CD8-positive, alpha-beta memory T cell (primary cell): ENCODE measurements at places on chromosomes 7 and 10.
A peak's percentile ranks its signal among the peaks of the same experiment; 100 is the strongest.

- no peaks in the 10 kb centered on the region for H3K4me1 ChIP-seq
- H3K36me3 ChIP-seq: no peaks in the 10 kb centered on the region
- H3K27ac ChIP-seq: no peak overlapping the region
Measured at GRCh38 chr10:15324113-15324512, 47.0 kb downstream of the FAM171A1 start.

DNA sequence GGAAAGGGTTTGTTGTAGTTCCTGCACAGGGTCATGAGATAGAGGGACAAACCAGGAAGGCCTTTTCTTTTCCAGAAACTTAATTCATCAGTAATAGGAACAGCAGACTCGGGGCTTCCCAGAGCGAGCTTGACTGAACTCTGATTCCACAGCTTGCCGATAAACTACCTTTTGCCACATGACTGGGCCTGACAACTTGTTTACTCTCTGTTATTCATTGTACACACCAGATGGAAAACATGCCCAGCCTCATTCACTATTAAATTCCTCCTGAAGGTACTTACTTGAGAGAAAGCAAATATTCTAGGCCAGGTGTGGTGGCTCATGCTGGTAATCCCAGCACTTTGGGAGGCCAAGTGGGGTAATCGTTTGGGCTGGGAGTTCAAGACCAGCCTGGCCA is 77.1 kb upstream of the FGFR2 start:
- no peaks in the 10 kb centered on the region for H3K27me3 ChIP-seq
- no peaks in the 10 kb centered on the region for H3K4me1 ChIP-seq
- no peak for DNase-seq
- H3K4me3 ChIP-seq: no peak overlapping the region

DNA sequence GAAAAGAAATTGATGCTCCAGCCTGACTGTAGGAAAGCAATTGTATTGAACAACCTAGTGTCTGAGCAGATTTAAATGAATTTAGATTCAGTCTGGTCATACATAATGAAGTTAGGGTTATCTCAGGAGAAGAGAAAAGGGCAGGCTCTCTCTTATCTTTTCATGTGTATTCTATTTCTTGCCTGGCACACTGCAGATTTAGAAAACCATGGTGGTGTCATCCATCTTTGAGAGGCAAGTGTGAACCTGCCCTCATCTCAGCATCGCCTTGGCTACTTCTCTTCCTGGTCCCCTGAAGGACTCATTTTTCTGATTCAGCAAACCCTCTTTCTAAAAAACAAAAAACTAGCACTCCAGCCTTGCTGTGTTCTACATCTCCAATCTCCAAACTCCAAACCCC is 137.7 kb downstream of the LRRC4 start:
- no peaks in the 10 kb centered on the region for H3K4me1 ChIP-seq
- DNase-seq: no peak
- H3K36me3 ChIP-seq: peaks cover 3% of the 10 kb centered on the region
- H3K4me3 ChIP-seq: no peak overlapping the region
- H3K27me3 ChIP-seq: no peaks in the 10 kb centered on the region

GRCh38 chr10:36236931-36237330 is 594.8 kb upstream of the FZD8 start:
- no peaks in the 10 kb centered on the region for H3K27me3 ChIP-seq
- DNase-seq: no peak
- no peak overlapping the region for H3K4me3 ChIP-seq
- H3K27ac ChIP-seq: no peak overlapping the region

GRCh38 chr10:118594392-118595063 is 920 bp downstream of the PRLHR start:
- no peak overlapping the region for H3K4me3 ChIP-seq
- no peak overlapping the region for H3K27ac ChIP-seq
- DNase-seq: peak; percentile 45
- peaks cover 16% of the 10 kb centered on the region for H3K27me3 ChIP-seq

GRCh38 chr10:91162495-91163268 is 57.8 kb upstream of the PCGF5 start:
- peak overlapping the region; percentile 91 for H3K27ac ChIP-seq
- peak; percentile 83 for DNase-seq
- H3K4me3 ChIP-seq: peak overlapping the region; percentile 87
- peaks cover 36% of the 10 kb centered on the region for H3K4me1 ChIP-seq

DNA sequence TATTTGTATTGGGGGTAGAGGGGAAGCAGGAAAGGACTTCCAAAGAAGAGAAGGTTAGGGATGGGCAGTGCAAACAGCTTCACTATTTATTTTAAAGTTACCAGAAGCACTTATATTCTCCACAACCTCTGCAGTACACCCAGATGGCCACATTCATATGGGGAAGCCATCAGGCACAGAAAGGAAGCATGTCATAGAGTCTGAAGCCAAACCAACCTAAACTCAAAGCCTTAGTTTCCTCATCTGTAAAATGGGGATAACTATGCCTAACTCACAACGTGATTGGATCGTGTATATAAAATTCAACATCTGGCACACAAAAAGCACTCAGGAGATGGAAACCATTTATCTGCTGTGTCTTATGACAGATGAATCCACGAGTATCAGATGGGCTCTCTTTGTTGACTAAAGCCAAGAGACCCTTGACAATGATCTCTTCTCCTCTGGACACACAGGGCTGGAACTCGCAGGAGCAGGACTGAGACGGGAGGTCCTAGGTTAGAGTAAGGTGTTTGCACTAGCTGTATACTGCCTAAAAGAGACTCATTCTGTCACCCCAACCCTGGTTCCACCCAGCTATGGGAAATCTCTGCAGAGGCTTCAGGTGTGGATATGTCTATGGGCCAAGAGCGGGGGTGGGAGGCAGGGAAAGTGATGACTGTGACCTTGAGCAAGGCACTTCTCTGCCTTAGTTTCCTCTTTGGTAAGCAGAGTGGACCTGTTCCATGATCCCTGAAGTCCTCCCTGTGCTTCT is 1.8 kb downstream of the KIAA1549 start:
- H3K4me3 ChIP-seq: no peak overlapping the region
- DNase-seq: peak; percentile 4
- H3K27ac ChIP-seq: no peak overlapping the region
- no peaks in the 10 kb centered on the region for H3K36me3 ChIP-seq
- peaks cover 26% of the 10 kb centered on the region for H3K27me3 ChIP-seq
- H3K4me1 ChIP-seq: peaks cover 5% of the 10 kb centered on the region

GRCh38 chr7:70660154-70660818 is 471.7 kb upstream of the GALNT17 start:
- H3K36me3 ChIP-seq: no peaks in the 10 kb centered on the region
- peaks cover 30% of the 10 kb centered on the region for H3K4me1 ChIP-seq
- H3K4me3 ChIP-seq: no peak overlapping the region
- H3K27me3 ChIP-seq: no peaks in the 10 kb centered on the region

DNA sequence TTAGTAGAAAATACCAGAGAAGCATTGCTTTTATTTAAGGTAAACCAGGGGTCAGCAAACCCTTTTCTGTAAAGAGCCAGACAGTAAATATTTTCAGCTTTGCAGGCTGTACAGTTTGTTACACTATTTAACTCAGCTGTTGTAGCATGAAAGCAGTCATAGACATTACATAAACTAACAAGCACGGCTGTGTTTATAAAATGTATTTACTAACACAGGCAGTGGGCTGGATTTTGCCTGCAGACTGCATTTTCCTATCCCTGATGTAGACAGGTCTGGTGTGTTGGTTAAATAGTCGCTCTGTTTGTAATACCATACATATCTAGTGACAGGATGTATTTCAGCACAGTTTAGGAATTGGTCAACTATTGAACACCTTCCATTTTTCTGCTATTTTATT is 129.3 kb downstream of the ST7 start:
- no peak for DNase-seq
- peaks cover 9% of the 10 kb centered on the region for H3K4me1 ChIP-seq
- H3K27ac ChIP-seq: no peak overlapping the region

GRCh38 chr10:58590924-58591323 is 78.3 kb downstream of the BICC1 start:
- H3K36me3 ChIP-seq: no peaks in the 10 kb centered on the region
- no peak for DNase-seq
- H3K4me1 ChIP-seq: no peaks in the 10 kb centered on the region

GRCh38 chr10:130350996-130351395 is 214.8 kb downstream of the GLRX3 start:
- H3K4me1 ChIP-seq: no peaks in the 10 kb centered on the region
- H3K27me3 ChIP-seq: no peaks in the 10 kb centered on the region
- no peaks in the 10 kb centered on the region for H3K36me3 ChIP-seq
- no peak overlapping the region for H3K27ac ChIP-seq
- H3K4me3 ChIP-seq: no peak overlapping the region

DNA sequence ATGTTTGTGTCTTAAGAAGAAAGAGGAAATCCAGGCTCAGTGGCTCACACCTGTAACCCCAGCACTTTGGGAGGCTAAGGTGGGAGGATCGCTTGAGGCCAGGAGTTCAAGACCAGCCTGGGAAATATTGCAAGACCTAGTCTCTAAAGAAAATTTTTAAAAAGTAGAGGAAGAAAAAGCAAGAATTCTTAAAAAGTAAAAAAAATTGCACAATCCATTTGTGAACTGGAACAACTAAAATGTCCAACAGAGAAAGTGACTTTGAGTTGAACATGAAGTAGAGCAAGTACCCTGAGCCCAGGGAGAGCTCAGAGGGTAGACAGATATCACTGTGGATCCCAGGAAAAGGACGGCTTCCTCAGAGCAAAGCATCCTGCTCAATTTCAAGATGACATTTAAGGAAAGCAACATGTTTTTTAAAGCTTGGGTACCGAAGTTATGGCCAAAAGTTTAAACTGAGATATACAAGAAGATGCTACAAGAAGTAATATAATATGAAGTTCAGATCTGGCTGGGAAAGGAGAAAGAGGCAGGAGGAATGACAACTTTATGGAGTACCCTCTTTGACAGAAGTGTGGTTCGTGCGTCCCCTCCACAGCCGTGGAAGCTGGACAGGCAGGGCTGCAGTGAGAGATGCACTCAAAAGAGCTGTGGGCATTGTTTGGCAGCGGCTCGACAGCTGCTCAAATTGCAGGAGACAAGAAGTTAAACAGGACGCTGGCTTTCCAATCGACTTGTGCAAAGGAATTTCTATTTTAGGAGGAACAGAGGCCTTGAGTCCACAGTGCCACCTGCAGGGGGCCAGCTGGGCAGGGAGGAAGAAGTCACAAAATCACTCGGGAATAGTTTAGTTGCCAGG is 201.3 kb downstream of the JCAD start:
- H3K4me1 ChIP-seq: no peaks in the 10 kb centered on the region
- DNase-seq: no peak
- H3K27me3 ChIP-seq: no peaks in the 10 kb centered on the region
- no peaks in the 10 kb centered on the region for H3K36me3 ChIP-seq
- no peak overlapping the region for H3K27ac ChIP-seq

- H3K4me1 ChIP-seq: no peaks in the 10 kb centered on the region
- no peak for DNase-seq
- H3K36me3 ChIP-seq: no peaks in the 10 kb centered on the region
Measured at GRCh38 chr10:125049216-125049881, 107.4 kb downstream of the ZRANB1 start.

GRCh38 chr7:121519548-121520521 is 123.7 kb upstream of the FAM3C start:
- no peaks in the 10 kb centered on the region for H3K27me3 ChIP-seq
- DNase-seq: no peak
- no peaks in the 10 kb centered on the region for H3K4me1 ChIP-seq
- H3K36me3 ChIP-seq: no peaks in the 10 kb centered on the region
- no peak overlapping the region for H3K27ac ChIP-seq

DNA sequence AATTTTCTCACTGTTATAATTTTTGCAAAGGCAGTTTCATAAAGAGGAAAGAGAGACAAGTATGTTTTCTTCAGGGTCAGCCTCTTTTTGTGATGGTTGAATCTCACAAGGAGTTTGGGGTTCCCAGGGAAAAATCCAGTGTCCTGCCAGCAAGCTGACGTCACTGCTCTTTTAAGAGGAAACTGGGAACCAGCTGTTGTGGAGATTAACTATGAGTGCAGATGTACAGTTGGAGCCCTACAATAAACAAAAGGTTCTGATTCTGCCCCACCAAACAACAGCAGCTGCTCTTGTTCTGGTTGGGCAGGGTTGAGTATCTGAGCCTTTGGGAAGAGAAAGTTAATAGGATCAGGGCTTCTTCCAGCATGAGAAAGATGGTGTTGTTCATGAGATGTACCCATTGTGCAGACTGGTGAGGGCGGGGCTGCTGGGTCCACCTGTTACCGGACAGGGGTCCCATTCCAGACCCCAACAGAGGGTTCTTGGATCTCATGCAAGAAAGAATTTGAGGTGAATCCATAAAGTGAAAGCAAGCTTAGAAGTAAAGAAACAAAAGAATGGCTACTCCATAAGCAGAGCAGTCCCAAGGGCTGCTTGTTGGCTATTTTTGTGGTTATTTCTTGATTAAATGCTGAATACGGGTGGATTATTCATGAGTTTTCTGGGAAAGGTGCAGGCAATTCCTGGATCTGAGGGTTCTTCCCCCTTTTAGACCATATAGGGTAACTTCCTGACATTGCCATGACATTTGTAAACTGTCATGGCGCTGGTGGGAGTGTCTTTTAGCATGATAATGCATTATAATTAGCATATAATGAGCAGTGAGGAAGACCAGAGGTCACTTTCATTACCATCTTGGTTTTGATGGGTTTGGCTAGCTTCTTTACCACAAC is 12.5 kb downstream of the PRF1 start:
- H3K4me3 ChIP-seq: no peak overlapping the region
- no peaks in the 10 kb centered on the region for H3K36me3 ChIP-seq
- peaks cover 9% of the 10 kb centered on the region for H3K4me1 ChIP-seq
- H3K27me3 ChIP-seq: no peaks in the 10 kb centered on the region
- DNase-seq: no peak
- no peak overlapping the region for H3K27ac ChIP-seq

- H3K4me1 ChIP-seq: no peaks in the 10 kb centered on the region
- DNase-seq: no peak
- H3K27me3 ChIP-seq: no peaks in the 10 kb centered on the region
- H3K36me3 ChIP-seq: no peaks in the 10 kb centered on the region
- H3K27ac ChIP-seq: no peak overlapping the region
Measured at GRCh38 chr10:36722777-36723176, 402.6 kb upstream of the ANKRD30A start.

DNA sequence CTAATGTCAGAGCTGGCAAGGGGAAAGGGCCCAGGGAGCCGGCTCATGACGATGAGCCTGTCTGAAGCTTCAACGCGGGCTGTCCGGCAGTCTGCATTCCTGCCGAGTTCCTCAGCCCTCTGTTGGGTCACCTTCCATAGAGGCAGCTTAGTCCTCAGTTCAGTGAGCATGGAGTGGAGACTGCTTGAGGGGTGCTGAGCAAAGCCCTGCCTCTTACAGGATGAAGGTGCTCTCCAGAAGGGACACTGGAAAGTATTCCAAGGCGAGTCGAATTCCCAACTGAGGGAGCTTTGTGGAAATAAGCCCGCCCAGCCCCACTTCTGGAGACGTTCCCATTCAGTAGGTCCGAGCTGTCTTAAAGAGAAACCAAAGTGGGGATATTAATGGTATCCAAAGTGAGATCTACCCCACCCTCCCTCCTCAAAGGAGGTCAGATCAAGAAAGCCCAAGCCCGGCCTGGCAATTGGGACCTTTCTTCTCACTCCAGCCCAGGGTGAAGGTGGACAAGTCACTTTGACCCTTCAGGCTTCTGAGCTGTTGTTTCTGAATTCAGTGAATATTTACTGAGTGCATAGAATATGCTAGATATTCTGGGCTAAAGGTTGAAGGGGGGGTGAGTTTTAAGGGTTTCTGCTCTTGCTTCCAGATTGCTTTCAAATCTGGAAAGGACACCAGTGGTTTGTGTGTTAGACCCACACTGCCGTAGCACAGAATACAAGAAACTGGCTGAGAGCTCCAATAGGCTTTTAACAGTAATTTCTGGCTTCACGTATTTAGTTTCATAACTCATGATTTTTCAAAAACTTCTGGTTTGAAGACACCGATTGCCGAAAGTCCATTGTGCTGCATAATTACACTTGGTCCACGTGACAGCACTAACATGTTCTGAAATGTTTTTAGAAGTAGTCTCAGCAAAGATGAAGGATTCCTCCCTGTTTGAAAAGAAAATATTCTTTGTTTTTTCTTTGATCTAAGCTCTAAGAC is 3.5 kb downstream of the EGFR start:
- no peak for DNase-seq
- no peak overlapping the region for H3K27ac ChIP-seq
- H3K4me3 ChIP-seq: no peak overlapping the region
- no peaks in the 10 kb centered on the region for H3K4me1 ChIP-seq
